ENCODE measurements at places on chromosomes 11 and 22.

GRCh38 chr11:64008914-64009633 lies 22.8 kb downstream of the OTUB1 start:
- DNase-seq, result no peak

GRCh38 chr11:2588809-2589537 lies 110.8 kb downstream of the KCNQ1OT1 start:
- DNase-seq, result no peak

GRCh38 chr11:101030692-101031091 lies 98.9 kb downstream of the PGR start:
- no peak for DNase-seq

DNA sequence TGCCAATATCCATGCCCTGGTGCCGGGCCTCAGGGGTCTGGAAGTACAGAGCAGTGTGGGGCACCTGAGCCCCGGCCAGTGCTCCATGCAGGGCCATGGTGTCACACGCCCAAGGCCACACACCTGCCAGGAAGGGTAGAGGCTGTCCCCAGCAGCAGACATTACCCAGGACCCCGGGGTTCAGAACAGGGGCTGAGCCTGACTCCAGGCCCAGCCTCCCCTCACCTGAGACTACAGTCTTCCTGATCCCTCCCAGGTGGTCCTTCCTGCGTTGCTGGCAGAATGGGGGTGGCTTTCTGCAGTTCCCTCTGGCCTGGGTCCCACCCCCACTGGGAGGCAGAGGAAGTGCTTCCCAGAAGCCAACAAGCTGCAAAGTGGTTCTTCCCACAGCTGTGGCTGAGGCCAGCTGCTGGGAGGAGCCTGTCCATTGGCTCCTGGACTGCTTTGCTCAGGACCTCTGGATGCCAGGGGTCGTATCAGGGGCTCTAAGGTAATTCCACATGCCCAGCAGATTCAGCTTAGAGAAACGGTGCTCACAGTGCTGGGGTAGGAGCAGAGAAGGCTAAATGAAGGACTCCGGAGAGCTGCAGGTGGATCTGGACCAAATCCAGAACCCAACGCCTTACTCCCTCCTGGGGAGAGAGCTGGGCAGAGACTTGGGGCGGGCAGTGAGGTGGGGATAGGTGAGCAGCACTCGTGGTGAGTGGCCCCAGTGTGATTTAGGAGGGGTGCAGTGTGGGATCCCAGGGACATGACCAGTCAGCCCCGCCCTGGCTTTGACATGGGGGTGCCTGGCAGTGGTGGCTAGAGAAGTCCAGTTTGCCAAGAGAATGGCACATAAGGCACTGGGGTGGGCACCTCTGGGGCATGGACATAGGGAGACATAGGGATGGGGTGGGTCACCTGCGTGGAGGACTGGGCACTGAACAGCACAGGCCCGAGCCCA lies 12.6 kb downstream of the TCIRG1 start:
- peak; percentile 40 for DNase-seq

DNA sequence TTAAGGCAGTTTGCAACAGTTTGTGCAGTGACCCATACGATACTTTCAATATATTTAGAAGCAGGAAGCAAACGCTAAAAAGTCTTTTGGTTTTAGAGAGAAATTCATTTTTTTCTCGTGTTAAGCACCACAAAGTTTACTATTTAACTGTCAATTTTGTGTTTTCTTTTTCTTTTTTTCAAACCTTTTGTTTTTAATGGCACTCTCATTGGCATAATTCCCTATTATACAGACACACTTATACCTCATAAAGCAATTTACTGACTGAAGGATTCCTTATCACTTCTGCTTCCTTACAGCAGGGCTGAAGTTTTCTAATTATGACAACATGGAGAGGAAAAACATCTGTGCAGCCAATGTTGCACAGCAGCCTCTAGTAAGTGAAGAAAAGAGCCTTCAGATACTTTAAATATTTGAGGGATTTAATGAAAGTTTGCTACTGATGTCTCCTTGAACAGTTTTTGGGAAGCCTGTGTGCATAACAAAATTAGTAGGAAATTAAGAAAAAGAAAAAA lies 2191.2 kb downstream of the LRRC4C start:
- peak; percentile 3 for DNase-seq

GRCh38 chr11:96388891-96389719 lies 607 bp downstream of the CCDC82 start:
- peak; percentile 85 for DNase-seq

GRCh38 chr11:75324189-75324588 lies 27.3 kb downstream of the ARRB1 start:
- DNase-seq, result no peak

- no peak for DNase-seq
Measured at GRCh38 chr11:110974731-110975130, 262.5 kb upstream of the ARHGAP20 start.

- no peak for DNase-seq
Measured at GRCh38 chr11:68798221-68798813, 43.4 kb downstream of the CPT1A start.

DNA sequence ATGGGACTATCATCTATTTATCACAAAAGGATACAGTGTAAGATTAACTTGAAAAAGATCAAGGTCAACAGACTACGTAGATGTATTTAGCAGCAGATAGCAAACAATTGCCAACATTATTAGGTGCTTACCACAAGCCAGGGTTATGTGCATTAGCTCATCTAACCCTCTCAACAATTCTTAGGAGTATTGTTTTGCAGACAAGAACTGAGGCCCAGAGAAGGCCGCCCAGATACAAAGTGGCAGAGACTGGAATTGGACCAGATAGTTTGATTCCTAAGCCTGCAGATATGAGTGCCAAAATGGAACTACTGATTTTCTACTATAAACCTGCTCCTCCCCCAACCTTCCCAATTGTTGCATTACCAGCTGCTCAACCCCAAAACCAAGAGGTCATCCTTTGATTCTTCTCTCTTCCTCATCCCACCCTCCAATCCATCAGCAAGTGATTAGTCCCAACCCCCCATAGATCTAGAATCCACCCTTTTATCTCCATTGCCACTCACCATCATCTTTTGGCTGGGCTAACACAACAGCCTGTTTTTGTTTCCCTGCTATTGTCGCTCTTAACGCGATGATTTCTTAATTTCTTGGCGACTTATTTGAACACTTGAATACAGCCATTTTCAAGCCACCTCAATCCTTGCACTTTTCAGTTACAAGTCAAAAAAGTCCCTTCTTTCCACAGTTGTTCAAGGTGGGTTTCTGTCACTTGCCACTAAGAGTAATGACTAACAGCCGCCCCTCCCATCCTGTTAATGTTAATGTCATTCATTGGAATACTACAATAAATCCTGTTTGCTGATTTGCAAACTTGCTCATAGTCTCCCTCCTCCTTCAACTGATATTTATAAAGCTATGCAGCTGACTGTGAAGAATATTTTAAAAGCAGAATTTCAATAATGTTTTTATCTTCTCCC lies 2.7 kb downstream of the TMEM123 start:
- DNase-seq, result no peak

GRCh38 chr22:38700270-38700788 lies 414 bp downstream of the JOSD1 start:
- DNase-seq, result peak; percentile 86

- no peak for DNase-seq
Measured at GRCh38 chr11:111792955-111793500, 26.8 kb upstream of the PPP2R1B start.

DNA sequence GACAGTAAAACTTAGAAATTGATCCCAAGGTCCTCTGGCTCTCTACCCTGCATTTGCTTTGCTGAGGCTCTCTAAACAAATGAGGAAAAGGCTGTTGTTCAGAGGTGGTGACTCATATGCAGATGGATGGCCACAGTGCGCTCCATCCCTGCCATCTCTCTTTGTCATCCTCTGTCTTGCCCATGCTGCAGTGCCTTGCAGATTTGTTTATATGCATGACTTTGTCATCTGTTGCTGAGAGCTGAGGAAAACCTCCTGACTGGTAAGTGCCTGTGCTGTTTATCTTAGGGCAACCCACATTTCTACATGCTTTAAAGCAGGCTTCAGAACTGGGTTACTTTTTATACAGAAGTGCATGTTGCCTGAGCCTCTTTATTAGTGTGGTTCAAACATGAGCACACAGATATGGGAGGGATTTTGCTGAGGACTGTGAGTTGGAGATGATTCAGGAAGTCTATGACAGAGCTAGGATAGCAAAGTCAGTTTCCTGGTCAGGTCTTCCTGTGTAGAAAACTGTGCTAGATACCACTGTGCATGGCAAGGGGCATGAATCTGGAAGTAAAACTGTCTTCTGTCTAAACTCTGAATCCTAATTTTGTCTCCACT lies 57.4 kb downstream of the JAM3 start:
- DNase-seq, result no peak

DNA sequence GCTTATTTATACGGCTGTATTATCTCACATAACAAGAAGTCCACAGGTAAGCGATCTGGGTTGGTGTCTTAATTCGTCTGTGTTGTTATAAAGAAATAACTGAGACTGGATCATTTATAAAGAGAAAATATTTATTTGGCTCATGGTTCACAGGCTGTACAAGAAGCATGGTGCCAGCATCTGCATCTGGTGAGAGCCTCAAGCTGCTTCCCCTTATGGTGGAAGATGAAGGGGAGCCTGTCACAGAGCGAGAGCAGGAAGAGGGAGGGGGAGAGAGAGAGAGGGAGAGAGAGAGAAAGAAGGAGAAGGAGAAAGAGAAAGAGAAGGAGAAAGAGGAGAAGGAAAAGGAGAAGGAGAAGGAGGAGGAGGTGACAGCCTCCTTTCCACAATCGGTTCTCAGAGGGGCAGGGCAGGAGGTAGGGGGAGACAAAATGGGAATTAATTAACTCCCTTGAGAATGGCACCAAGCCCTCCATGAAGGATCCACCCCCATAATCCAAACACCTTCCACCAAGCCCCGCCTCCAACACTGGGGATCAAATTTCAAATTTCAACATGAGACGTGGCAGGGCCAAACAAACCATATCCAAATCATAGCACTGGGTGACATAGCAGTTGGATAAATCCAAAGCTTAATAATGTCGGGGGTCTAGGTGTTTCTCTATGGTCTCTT lies 15.0 kb upstream of the TRIM44 start:
- DNase-seq, result no peak
